ENCODE measurements at places on chromosomes 7 and 10.

- DNase-seq: no peak
Measured at GRCh38 chr10:30798646-30799185, 169.2 kb upstream of the LYZL2 start.

- peak; percentile 98 for DNase-seq
Measured at GRCh38 chr7:151808400-151809145, 68.3 kb downstream of the PRKAG2 start.

DNA sequence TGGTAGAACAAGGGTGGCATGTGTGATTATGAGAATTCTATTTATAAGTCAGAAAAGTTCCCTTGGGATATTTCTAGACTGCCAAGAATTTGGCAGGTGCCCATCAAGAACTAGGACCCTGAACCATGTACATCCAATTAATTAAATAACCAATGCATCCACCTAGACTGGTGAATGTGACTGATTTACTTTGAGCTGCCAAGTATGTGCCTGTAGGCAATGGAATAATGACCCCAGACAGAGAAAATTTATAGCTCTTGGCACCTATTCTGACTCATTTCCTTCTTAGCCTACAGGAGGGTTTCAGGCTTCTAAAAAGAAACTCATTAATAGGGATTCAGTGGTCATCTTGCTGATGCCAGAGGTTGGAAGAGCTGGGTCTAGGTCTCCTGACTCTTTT is 54.9 kb downstream of the KCNH2 start:
- no peak for DNase-seq

DNA sequence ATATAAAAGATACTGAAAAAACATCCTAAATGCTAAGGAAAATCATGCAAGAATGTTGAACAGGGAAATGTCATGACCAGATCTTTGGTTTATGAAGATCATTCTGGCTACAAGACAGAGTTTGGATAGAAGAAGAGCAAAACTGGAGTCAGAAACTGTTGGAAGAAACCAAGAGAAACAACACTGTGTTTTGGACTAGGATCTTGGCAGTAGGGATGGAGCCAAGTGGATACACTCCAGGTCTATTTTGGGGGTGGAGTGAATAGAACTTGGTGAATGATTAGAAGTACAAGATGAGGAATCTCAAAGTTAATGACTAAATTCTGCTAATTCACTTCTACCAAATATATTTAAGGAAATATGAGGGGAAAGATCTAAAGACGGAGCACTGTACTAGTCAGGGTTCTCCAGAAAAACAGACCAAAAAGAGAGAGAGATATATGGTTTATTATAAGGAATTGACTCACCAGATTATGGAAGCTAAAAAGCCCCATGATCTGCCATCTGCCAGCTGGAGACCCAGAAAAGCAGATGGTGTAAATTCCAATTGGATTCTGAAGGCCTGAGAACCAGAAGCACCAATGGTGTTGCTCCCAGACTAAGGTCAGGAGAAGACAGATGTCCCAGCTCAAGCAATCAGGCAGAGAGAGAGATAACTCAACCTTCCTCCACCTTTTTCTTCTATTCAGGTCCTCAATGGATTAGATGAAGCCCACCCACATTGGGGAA is 254.9 kb downstream of the TRIL start:
- DNase-seq: peak; percentile 72

- DNase-seq: no peak
Measured at GRCh38 chr7:76016191-76016947, 22.0 kb upstream of the TMEM120A start.

- DNase-seq: no peak
Measured at GRCh38 chr10:100182281-100182680, 3.5 kb downstream of the ERLIN1 start.

DNA sequence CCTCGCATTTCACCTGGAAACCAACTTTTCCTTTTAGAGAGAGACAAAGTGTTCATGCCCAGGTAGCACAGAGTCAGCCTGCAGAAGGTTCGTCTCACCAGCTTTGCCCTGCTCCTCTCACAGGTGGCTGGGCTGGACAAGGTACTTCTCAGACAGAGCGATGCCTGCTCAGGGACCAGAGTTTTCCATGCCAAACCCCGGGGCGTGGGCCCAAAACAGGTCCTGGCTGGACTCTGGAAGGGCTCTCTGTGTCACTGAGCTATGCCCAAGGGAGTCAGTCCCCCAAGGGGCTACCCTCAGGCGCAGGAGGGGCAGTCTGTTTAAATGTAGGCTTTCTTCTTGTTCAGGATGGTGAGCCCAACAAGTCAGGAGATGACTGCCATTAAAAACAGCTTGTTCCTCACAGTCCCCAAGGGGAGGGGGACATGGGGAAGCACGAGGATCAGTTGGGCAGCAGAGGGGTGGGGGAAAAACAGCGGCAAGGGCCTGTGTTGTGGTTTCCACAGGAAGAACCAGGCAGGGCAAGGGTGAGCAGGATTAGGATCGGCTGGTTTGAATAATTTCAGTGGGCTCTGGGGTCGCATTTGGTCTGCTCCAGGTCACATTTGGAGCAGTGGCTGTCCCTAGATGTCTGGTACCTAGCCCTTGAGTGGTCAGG is 55.5 kb upstream of the FIGNL1 start:
- DNase-seq: no peak

DNA sequence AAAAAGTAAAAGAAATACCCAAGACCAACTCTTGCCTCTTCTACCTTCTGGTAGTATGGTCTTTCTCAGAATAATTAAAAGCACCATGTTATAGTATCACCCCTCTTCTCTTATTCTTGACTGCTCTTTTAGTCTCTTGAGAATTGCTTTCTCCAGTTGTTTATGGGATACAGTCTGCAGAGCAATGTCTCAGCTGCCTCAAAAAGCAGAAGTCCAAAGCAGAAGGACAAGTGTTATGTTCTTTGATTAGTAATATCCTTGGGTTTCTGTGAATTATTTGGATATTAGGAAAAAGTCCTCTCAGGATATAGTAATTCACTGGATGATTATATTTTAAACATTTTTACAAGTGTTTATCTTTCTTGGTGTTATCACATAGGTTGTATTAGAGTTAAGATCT is 7.4 kb downstream of the TAS2R41 start:
- no peak for DNase-seq

- no peak for DNase-seq
Measured at GRCh38 chr7:19317461-19317860, 172.2 kb upstream of the FERD3L start.

GRCh38 chr10:103333934-103334520 is 16.9 kb downstream of the PCGF6 start:
- DNase-seq: peak; percentile 37

- DNase-seq: no peak
Measured at GRCh38 chr10:132204078-132204780, 17.5 kb downstream of the DPYSL4 start.

- no peak for DNase-seq
Measured at GRCh38 chr10:80491251-80492102, 37.4 kb downstream of the TSPAN14 start.

GRCh38 chr7:35448486-35448885 is 194.6 kb upstream of the TBX20 start:
- peak; percentile 10 for DNase-seq

- DNase-seq: peak; percentile 98
Measured at GRCh38 chr7:133853706-133854276, 273.3 kb upstream of the LRGUK start.

DNA sequence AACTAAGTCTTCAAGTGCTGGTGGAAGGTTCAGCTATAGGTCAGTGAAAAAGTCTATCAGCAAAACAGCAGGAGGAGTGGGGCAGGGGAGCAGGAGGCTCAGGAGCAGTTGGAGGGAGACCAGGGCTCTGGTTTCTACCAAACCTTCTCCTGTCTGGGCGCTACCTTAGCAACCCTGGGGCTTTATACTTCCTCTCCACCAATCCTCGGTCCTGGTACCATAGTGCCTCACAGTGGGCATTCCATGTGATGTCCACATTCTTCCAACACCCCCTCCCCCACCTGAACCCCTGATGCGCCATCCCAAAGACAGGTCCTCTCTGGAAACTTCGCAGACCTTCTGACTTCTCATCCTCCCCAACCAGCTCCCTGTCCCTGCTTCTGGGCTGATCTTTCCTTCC is 25.3 kb upstream of the ACSM6 start:
- no peak for DNase-seq

GRCh38 chr7:131931370-131931769 is 374.9 kb upstream of the PODXL start:
- DNase-seq: no peak

DNA sequence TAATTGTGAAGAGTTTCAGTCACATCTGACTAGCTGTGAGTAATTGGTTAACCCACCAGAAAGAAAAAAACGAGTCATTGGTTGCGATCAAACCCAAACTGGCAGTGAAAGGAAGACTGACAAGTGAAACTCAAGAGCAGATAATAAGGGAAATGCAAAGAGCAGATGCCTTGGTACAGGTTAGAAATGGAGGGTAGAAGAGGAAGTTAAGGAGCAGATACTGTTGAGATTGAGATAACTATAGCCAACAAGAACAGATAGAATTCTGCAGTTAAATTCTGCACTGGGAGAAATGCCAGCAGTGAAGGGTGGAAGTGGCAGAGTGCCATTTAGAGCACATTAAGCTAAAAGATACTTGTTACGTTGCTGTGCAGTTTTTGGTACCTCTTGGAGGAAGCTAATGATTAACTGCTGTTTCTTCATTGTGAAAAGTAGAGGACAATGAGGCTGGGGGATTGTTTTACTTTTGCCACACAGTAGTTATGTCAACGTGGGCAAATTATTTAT is 65.8 kb downstream of the CDK13 start:
- peak; percentile 57 for DNase-seq

DNA sequence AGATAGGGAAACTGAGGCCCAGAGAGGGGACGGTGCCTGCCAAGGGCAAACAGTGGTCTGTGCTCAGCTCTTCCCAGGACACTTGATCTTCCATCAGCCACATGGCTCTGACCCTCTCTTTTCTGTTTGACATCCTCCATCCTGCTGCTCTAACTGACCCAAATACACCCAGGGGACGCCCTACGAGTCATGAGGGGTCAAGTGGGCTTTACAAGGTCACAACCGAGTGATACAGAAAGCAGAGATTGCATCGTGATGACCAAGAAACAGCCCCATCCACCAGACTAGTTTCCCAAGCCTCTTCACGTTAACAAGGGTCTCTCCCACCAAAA is 131.2 kb upstream of the UNC5B start:
- no peak for DNase-seq

GRCh38 chr7:110186334-110186733 is 904.6 kb upstream of the LRRN3 start:
- DNase-seq: no peak

GRCh38 chr7:121369462-121369861 is 26.6 kb downstream of the FAM3C start:
- DNase-seq: peak; percentile 59

DNA sequence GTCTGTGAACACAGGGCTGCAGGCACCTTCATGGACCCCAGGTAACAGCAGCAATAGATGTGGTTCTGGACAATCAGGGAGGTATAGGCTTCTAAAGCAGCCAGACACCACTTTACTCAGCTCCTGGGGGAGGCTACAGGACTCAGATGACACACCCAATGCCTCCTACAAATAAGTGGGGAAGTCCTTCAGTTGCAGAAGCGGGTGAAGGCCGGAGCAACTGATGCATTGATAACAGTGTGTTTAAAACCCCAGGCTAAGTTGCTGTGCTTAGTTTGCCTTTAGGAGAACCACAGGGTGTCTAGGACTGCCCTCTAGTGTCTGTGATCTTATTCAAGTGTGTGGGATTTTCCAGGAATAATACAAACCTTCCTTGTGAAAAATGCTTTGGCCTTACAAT is 5.9 kb upstream of the ITGA8 start:
- DNase-seq: peak; percentile 60

DNA sequence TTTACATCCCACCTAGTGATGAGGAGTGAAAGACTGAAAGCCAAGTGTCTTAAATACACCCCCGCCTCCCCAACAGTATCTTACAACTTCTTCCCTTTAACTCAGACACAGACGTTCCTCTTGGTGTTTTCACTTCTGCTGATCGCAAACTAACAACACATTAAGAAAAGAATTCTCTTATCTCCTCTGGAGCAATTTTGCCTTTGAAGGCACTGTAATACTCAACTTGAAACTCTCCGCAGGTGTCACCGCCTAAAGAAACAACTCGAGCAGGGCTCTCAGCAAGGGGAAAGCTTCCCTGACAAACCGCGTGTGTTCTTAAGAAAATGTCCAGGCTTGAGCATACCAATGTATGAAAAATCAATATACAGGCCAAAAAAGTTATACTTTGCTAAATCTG is 452 bp downstream of the SEMA3C start:
- peak; percentile 61 for DNase-seq

- DNase-seq: no peak
Measured at GRCh38 chr7:75722373-75722772, 16.4 kb downstream of the HIP1 start.

GRCh38 chr7:44471436-44471835 is 19.0 kb downstream of the NUDCD3 start:
- DNase-seq: no peak

GRCh38 chr10:3639546-3639945 is 145.5 kb downstream of the KLF6 start:
- DNase-seq: no peak

DNA sequence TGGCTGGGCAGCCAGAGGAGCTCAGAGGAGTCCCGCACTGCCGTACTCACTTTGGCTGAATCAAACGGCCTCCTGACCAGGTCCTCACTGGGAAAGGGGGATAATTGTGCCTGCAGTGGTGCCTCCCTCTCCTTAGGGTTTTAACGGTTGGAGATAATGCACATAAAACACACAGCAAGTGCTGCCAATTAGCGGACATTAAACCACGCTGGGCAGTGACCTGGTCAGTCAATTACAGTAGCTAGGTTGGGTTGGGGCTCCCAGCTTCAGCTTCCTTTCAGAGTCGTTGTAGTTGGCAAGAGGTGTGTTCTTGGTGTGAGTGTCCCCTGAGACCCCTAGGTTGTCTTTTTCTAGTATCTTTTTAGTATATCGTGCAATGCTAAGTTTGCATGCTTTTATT is 146.6 kb downstream of the C10orf105 start:
- no peak for DNase-seq

- peak; percentile 24 for DNase-seq
Measured at GRCh38 chr10:78473006-78473405, 439.3 kb downstream of the RPS24 start.

Data from myocyte (in vitro differentiated cells).